ENCODE measurements at places on chromosomes 2 and 18.

- no peak for DNase-seq
Measured at GRCh38 chr2:53949457-53949856, 21.3 kb downstream of the PSME4 start.

- DNase-seq = no peak
Measured at GRCh38 chr2:43021791-43022509, 204.5 kb downstream of the ZFP36L2 start.

GRCh38 chr2:147634826-147635225 is 210.0 kb upstream of the ACVR2A start:
- no peak for DNase-seq

- DNase-seq = no peak
Measured at GRCh38 chr2:109409321-109410038, 204.3 kb downstream of the SEPTIN10 start.

- no peak for DNase-seq
Measured at GRCh38 chr18:76530846-76531245, 35.8 kb upstream of the ZNF516 start.

GRCh38 chr18:79107886-79108285 is 38.7 kb downstream of the ATP9B start:
- DNase-seq = no peak

- DNase-seq = no peak
Measured at GRCh38 chr2:129101186-129101585, 782.5 kb upstream of the HS6ST1 start.

DNA sequence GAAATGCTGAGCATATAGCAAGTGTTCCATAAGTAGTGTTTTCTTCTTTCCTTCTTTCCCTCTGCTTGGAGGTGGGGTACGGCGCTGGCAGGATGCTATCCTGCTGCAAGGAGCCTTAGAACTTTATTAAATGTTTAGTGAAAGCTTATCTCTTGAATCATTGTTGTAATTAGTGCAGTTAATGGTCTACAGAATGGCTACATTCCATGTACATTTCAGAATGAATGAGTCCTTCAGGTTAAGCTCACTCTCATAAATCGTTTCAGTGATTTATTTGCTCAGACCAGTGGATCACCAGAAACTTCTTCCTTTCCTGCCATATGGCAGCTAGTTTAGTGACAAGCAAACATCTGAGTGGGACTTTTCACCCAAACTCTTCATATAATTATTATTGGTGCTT is 3.3 kb upstream of the YWHAQ start:
- no peak for DNase-seq

- DNase-seq = no peak
Measured at GRCh38 chr2:234259440-234259839, 208.9 kb downstream of the SPP2 start.

DNA sequence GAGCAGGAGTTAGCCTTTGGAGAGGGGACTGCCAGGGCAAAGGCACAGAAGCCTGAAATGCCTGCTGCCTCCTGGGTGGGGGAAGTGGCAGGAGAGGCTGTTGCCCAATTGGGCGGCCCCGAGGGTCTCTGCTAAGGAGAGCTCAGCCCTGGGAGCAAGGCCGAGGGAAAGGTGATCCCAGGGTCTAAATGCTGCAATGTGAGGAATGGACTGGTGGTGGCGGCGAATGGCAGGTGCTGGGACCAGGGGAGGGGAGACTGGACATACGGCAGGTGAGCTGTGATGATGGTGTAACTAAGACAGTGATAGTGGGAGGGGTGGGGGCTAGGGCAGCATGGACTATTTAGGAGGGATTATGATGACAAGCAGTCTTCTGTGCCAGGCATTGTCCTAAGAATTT is 104.0 kb downstream of the DYSF start:
- no peak for DNase-seq
